ENCODE measurements at places on chromosomes 1 and 21.
A peak's percentile ranks its signal among the peaks of the same experiment; 100 is the strongest.

DNA sequence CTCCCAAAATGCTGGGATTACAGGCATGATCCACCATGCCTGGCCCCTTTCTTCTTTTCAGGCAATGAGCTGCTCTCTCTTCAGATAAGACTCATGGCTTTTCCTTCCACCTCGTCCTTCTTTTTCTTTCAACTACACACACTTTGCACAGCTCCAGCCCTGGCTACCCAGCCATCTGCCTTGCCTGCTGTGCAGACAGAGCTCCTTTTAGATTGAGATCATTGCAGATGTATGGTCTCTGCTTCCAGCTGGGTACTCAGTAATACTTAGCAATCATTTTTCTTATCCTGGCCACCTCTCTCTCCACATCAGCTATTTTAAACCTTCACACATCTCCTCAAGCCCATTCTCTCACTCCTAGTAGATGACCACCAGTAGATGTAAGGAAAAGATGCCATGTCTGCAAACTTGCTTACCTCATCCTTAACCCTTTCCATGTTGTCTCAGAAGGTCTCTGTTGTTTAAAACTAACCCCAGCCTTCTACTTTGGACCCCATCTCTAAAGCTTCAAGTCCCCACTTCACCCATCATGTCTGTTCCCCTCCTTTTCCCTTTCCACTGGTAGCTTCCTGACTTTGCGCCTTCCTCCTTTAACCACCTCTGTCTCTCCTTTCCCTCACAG is 7.3 kb downstream of the RAB4A start:
- no peak for DNase-seq

- no peak for DNase-seq
Observed at GRCh38 chr1:4152266-4152665, 252.2 kb upstream of the C1orf174 start.

DNA sequence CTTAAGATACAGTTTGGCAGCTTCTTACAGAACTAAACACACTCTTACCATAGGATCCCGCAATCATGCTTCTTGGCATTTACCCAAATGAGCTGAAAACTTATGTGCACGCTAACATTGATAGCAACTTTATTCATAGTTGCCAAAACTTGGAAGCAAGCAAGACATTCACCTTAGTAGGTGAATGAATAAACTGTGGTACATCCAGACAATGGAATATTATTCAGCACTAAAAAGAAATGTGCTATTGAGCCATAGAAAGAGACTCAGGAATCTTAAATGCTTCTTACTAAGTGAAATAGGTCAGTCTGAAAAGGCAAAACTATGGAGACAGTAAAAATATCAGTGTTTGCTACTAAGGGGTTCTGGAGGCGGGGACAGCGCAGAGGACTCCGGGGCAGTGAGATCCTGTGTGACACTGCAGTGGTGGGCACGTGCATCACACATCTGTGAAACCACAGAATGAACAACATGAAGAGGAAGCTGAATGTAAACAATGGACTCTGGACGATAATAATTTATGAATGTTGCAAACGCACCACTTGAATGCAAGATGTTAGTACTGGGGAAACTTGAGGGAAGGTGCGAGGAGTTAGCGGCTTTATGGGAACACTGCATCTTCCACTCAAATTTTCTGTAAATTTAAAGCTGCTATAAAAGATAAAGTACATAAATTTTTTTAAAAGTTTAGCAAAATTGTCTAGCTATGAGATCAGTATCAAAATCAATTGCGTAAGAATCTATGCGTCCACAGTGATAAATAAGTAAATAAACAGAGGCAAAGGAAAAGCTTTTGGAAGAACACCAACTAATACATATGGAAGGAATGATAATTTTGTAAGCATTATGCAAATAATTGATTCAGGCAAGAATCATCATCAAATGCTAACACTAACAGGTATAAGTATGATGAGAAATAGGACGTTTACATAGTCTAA is 15.4 kb upstream of the SPATC1L start:
- DNase-seq, result no peak

DNA sequence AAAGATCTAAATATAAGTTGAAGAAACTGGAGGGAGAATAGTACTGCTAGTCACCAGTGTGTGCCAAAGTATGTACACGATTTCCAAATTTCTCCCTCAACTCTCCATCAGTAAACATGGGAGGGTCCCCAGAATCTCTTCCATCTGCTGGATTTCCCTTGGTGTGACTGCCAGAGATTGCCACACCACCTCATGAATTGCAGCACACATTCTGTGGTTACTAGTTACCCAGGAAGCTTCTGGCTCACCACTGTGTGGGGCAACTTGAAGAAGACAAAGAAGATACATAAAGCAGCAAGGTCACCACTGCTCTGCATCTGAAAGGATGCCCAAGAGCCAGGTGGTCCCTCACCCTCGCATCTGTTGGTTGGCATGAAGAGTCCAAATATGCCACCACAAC is 191.7 kb upstream of the ESRRG start:
- no peak for DNase-seq

- no peak for DNase-seq
Observed at GRCh38 chr1:214466403-214467077, 84.9 kb downstream of the PTPN14 start.

GRCh38 chr1:30899577-30900389 is 8.8 kb downstream of the SDC3 start:
- no peak for DNase-seq

DNA sequence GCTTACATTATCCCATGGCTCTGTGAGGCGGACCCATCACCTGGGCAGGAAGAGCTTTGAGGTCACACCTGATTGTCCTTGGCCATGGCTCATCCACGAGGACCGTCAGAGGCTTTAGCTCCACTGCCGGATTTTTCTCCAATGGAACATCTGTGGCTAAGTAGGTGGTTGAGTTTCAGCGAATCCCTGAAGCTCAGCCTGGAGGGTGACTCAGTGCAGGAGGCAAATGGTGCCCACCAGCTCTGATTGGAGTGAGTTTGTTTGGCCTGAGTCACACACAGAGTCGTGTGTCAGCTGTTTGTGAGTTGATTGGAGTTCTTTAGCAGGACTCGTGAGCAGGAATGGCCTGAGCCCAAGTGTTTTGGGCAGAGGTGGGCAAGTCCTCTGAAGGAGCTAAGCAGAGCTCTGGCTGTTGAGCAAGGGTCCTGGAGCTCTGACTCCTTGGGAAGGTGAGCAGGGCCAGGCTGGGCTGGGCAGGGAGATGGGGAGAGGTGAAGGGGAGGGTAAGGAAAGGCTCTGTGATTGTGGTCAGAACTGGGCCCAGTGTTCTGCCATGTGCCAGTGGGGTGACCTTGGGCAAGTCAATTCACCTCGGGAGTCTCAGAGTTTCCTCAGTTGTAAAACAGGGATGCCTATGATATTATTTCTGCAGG is 2.0 kb downstream of the SLC6A17 start:
- DNase-seq, result no peak

DNA sequence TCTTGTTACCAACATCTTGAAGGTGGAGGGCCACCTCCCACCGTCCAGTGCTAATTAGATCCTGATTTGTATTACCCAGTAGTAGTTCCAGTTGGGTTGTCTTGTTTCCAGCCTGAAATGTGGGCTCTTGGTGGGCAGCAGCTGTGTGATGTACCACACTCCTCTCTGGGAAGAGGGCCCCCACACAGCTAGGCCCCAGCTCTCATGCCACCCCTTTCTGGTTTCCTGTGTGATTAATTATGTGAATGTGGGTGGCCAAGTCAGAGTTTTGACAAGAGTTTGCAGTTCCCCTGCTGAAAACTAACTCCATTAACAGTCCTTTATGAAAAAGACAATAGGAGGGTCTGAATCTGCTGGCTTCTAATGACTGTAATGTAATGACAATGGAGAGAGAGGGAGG is 3.8 kb downstream of the HMGB4 start:
- no peak for DNase-seq

GRCh38 chr1:16073490-16074119 is at the start of gene FAM131C:
FAM131C (minus strand) TSS chr1:16073651; CDS start chr1:16073442, 209 bp downstream.
- DNase-seq, result peak; percentile 28

GRCh38 chr1:17721444-17721843 is 33.7 kb upstream of the ACTL8 start:
- DNase-seq, result no peak

DNA sequence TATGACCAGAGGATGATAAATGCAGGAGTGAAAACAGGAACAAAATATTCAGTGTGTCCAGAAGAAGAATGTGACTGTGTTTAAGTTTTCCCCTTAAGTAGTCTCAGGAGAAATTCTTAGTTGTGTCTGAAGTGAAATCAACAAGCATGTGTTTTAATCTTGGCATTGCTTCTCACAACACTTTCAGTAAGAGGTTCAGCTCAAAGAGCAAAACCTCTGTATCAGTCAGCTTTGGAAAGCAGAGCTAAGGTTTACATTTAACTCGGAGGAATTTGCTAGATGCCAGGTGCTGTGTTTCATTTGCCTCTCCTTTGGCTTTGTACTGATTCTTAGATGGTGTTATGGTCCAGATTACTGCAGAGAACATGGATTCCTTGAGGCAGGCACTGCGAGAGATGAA is 28.6 kb downstream of the CC2D1B start:
- no peak for DNase-seq

DNA sequence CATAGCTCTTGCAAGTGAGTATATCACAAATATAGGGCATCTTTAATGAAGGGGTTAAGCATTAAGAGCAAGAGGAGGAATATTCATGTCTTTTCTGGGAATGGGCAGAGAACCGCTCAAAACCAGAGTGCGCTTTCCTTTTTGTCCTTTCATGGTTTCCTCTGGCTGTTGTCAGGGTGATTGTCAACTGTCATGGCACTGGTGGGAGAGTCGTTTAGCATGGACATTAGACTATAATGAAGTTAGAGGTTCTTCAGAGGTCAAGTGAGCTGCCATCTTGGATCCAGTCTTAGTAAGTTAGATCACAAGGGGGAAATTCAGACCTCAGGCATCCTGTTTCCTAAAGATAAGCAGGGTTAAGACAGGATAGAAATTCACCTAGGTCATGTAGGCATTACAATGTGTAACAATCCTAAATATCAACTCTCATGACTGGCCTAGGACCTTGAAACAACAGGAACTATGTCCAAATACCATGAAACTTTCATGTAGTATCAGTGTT is 12.1 kb upstream of the COA6 start:
- DNase-seq, result no peak

- DNase-seq, result no peak
Observed at GRCh38 chr21:42361286-42361685, 5.0 kb downstream of the TFF1 start.

GRCh38 chr1:228763561-228763960 is 28.3 kb downstream of the RHOU start:
- no peak for DNase-seq

DNA sequence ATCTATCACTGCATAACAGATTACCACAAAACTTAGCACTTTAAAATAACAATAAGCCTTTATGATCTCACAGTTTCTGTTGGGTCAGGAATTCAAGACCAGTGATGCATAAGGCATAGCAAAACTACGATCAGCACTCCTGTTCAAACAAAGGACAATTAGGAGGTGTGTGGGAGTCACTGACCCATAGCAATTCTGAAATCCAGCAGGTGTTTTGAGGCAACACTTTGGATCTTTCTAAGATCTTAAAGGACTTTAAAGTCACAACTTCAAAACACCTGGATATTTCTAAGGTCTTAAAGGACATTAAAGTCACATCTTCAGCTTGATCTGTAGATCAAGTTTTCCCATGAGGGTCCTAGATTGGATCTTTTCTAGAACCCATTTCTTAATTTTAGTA is 35.3 kb downstream of the AKT3 start:
- no peak for DNase-seq

DNA sequence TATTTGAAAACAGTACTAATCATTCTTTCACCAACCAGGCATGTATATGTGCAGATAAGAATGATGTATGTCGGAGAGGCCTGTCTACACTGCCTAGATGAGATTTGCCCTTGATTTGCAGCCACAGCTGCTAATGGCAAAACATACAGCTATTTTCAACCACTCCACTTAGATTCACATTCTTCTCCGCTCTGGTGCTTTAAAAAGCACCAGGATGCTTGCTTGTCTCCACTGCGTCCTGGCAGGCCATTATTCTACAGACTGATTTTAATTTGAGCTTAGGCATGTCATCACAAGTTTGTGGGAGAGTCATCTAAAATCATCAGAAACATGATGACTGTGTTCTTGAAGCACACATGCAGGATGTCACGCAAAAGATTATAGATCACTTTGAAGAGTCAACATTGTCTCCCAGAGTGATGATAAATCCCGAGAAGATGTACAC is 119.0 kb upstream of the NRIP1 start:
- no peak for DNase-seq

DNA sequence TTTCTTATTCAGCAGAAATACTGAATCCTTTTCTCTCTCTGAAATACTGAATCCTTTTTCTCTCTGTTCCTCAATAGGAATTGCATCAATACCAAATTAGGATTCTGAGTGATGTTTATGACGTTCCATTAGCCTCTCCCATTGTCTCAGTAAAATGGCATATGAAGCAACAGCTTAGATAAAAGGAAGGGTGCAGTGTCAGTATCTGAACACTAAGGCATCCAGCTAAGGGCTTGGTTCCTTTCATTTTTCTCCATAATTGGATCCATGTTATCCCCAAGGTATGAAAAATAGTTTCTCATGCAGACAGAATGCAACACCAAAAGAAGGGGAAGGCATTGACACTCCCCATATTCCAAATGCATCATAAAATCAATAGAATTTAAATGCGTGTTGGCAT is 61.5 kb upstream of the RAVER2 start:
- DNase-seq, result no peak

DNA sequence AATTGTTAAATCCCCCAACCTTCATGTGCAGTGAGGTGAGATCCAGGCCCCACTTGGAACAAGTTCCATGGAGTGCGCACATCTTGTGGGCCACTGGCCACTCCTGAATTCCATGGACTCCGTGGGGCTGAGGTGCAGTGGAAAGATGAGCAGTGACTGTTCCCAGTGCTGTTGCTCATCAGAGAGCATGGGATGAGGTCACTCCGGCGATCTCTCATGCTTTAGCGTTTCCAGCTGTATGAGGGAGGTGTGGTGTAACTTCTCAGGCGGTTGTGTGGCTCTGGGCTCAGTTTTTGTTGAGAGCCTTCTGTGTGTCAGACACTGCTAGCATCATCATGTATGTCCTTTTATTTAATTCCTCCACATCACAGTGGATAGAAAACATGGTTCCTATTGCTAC is 96.2 kb downstream of the GALNT2 start:
- DNase-seq, result no peak

DNA sequence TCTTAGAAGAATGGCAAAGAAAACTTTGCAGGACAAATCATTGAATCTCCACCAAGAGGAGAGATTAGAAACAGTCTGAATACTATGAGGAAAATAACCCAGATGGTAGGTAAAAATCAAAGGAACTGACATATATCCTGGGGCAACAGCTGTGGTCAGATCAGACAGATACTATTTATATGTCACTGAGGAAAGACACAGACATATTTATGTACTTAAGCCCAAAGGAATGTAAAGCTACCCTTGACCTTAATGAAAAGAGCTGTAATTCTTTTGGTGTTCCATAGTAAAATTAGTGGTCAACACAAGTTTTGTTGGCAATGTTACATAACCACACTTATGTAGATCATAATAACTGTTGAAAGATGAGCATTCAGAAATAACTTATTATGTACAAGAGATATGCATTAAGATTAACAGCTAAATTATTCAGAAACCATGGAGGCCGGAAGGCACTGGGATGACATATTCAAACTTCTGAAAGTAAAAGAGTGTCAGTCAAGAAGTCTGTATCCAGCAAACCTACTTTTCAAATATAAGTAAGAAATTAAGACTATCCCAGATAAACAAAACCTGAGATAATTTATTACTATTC is 166.1 kb upstream of the SAMSN1 start:
- no peak for DNase-seq

- DNase-seq, result no peak
Observed at GRCh38 chr1:31785947-31786290, 21.8 kb upstream of the ADGRB2 start.

- no peak for DNase-seq
Observed at GRCh38 chr1:220370041-220370700, 97.9 kb upstream of the RAB3GAP2 start.

- no peak for DNase-seq
Observed at GRCh38 chr1:64894438-64895196, 71.7 kb downstream of the JAK1 start.
